CD4-positive, alpha-beta T cell treated with Interleukin-21 for 1 hour (primary cell): ENCODE measurements at places on chromosomes 7 and 10.

- DNase-seq: no peak
These were observed 128.4 kb downstream of the ZFAND4 start for GRCh38 chr10:45544191-45544590.

GRCh38 chr7:101804967-101805366 lies 12.5 kb upstream of the CUX1 start:
- peak; percentile 19 for DNase-seq

GRCh38 chr7:151616443-151617213 lies 96.9 kb upstream of the RHEB start:
- DNase-seq: no peak

DNA sequence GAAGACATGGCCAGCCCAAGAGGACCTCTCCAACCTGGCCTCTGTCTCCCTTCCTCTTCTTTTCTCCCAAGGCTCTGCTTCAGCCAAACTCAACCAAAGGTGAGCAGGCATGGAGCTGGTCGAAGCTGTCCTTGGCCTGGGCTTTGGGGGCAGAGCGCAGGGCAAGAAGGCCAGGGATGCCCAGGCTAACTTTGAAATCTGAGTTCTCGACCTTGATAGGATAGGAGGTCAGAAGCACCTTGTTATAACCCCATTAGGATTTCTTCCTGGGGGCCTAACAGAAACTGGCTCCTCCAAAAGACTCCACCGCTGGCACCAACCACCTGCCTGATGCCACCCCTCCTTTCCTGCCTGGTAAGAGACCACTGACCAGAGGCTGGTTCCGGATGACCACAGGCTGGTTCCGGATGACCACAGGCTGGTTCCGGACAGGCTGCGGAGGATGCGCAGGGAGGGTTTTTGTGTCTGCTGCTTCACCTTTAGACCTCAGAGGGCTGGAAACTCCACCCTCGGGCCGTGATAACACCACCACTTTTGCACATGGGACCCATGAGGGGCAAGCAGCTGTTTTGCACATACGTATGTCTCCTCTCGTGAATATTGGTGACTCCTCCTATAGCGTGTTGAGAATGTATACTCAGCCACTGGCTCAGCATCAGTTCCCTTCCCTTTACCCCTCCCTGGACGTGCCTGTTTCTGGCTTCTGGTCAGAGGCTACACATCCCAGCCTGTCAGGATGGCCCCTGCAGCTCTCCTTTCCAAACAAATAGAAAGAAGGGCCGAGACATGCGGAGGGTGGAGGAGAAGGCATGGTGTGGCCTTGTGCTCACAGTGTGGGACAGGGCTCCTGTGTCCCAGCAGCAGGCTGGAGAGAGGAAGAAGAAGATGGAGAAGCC lies 140.1 kb downstream of the DNAJB6 start:
- no peak for DNase-seq

- DNase-seq: no peak
These were observed 61.7 kb downstream of the PALD1 start for GRCh38 chr10:70540089-70540788.

GRCh38 chr10:96834120-96834519 lies 2.0 kb downstream of the LCOR start:
- no peak for DNase-seq

DNA sequence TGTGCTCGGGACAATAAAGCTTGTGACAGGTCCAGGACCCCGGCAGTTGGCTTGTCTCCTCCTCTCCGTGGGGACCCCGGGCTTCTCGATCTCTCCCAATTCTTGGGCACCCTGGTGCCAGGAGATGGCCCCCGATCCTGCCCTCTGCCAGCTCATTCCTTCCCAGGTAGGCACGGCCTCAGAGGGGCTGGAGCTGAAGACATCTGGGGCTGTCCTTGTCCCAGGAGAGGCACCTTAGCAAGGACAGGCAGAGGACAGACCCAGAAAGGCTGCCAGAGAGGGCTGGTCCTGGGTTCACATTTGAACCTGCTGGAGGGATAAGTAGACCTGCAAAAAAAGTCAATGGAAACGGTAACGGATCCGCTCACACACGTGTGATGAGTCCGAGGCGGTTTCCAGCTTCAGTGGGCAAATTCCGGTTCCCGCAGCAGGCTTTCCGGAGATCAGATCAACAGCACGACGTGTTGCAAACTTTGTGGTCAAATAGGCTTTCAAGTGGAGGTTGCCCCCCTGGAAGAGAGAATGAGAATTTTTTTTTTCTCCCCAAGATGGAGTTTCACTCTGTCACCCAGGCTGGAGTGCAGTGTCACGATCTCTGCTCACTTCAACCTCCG lies 47.7 kb upstream of the GTF2IRD1 start:
- DNase-seq: no peak

GRCh38 chr10:4825868-4826791 lies at the start of gene AKR1E2:
Gene AKR1E2 (plus strand): TSS chr10:4826207. CDS start chr10:4826325, 118 bp downstream.
- peak; percentile 90 for DNase-seq

DNA sequence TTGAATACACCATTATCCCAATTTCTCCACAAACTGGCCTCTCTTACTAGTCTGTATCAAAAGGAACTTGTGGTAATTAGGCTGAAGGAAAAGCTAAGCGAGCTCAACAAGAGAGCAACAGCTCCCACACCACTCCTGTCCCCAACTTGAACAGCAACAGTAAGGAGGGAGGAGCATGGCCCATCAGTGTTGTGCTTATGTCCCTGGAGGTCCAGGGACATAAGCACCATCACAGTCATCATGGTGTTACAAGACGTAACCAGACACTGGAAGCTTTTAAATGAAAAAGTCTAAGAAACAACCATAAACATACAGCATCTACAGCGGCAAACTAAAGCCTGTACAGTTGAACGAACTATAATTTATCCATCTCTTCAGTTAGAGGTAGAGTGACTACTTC lies 989 bp downstream of the ERLIN1 start:
- no peak for DNase-seq

GRCh38 chr10:98659951-98660350 lies 213.2 kb upstream of the HPS1 start:
- DNase-seq: no peak

DNA sequence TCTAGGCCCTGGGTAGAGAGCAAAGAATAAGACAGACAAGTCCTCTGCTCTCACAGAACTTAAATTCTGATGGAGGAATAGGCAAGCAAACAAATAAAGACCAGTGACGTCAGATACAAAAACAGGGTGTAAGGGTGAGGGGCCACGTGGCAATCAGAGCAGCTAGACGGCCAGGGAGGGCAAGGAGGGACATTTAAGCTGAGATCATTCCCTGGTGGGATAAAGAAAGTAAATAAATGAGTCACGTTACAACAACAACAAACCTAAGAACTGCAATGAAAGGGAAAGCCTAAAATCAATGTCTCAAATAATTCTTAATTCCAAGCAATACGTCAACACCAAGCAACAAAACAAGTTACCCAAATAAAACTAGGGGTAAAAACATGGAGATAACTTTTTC lies 21.8 kb downstream of the STN1 start:
- DNase-seq: no peak

DNA sequence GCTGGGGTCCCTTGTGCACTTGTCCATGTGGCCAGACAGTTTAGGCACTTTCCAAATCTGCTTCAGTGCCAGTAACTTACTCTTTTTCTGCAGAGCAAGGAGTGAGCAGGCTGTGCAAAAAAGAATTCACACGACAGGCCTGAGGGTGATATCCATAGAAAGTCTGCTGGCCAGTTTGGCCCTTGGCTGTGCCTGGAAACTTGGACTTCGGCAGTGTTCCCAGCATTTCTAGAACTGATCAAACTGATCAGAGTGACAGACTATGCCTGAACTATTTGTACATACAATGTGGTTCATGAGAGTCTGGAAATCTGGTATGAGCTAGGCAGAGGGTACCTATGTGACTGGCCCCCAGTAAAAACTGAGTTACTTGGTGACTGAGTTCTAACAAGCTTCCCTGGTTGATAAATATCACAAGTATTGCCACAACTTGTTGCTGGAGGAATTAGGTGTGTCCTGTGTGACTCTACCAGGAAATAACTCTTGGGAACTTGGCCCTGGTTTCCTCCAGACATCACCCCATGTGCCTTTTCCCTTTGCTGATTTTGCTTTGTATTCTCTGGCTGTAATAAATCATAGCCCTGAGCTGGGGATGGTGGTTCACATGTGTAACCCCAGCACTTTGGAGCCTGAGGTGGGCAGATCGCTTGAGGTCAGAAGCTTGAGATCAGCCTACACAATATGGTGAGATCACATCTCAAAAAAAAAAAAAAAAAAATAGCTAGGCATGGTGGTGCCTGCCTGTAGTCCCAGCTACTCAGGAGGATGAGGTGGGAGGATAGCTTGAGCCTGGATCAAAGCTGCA lies 3.3 kb upstream of the DENND10 start:
- DNase-seq: no peak

GRCh38 chr10:283916-284356 lies 148.7 kb downstream of the ZMYND11 start:
- DNase-seq: peak; percentile 6

DNA sequence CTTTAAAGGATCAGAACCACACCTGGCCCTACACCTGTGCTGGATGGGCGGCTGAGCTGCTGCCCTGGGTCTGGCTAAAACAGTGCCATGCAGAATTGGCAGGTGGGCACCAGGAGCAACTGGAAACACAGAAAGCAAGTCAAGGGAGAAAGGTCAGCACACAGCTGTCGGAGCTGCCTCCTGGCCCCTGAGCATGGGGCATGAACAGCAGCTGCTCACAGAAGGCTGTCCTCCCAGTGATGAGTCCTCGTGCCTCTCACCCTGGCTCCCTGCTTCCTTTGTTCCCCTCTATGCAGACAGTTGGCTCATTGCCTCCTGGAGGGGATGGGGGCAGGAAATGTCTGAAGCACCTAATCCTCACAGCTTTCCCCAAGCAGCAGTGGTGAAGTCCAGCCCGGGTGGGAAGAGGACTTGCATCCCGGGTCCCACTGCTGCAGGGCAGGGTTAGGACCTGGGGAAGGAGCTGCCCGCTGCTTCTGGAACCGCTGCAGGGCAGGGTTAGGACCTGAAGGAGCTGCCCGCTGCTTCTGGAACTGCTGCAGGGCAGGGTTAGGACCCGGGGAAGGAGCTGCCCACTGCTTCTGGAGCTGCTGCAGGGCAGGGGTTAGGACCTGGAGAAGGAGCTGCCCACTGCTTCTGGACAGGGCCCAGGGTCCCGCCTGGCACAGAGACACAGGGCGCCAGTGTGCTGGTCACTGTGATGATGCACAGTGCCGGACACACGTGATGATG lies 37.3 kb downstream of the VIPR2 start:
- no peak for DNase-seq

GRCh38 chr10:89535171-89536012 lies at the start of gene SLC16A12:
Gene SLC16A12 (minus strand): TSS chr10:89535594. CDS start chr10:89462578, 73,016 bp downstream.
- no peak for DNase-seq

DNA sequence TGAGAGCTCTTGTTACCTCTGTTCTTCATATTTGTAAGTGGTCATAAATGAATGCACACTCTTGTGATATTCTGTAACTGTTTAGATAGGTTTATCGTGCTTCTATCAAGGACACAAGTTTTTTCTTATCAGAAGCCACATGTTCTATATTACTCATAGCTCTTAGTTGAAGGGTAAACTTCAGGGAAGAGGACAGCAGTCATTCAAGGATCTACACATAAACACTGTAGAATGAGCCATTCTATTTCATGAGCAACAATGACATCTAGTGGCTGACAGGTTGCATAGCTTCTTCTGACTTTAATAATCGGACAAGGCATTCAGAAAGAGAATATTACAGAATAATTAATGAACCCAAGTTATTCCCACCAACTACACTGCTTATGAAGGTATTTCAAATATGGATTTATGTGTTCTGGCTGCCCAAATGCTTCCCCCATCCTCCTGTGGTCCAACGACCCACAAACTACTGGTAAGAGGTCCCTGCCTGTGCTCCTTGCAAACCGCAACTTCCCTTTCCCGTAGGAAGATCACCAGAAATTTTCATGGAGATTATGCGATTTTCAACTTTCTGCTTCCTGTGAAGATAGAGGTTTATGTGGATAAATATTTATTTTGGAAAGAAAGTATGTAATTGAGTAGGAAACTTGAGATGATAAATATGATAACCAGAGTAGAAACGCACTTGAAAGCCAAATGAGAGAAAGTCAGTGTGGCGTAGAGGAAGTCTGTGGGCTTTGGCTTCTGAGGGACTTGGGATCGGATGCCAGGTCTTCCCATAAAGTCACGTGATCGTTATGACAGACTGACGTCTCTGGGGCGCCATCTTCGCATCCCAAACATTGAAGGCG lies 16.8 kb upstream of the ABCB5 start:
- DNase-seq: peak; percentile 50

- no peak for DNase-seq
These were observed 23.7 kb upstream of the DDC start for GRCh38 chr7:50588937-50589336.

DNA sequence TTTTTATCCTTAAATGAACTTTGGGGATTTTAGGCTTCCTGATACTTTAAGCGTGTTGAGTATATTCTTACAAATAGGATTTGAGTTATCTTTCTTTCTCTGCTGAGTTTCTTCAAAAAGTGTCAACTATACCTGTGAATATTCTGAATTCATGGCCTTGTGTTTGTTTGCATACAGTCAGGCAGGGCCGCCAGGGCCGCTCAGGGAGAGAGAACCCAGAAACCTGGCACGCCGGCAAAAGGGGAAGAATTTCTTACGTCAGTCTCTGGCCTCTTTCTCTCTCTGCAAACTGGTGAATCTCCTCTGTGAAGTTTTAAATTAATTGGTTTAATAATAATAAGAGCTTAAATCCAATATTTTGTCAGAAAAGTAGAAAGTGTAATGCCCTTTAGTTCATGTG lies 29.3 kb upstream of the BNIP3 start:
- DNase-seq: no peak

DNA sequence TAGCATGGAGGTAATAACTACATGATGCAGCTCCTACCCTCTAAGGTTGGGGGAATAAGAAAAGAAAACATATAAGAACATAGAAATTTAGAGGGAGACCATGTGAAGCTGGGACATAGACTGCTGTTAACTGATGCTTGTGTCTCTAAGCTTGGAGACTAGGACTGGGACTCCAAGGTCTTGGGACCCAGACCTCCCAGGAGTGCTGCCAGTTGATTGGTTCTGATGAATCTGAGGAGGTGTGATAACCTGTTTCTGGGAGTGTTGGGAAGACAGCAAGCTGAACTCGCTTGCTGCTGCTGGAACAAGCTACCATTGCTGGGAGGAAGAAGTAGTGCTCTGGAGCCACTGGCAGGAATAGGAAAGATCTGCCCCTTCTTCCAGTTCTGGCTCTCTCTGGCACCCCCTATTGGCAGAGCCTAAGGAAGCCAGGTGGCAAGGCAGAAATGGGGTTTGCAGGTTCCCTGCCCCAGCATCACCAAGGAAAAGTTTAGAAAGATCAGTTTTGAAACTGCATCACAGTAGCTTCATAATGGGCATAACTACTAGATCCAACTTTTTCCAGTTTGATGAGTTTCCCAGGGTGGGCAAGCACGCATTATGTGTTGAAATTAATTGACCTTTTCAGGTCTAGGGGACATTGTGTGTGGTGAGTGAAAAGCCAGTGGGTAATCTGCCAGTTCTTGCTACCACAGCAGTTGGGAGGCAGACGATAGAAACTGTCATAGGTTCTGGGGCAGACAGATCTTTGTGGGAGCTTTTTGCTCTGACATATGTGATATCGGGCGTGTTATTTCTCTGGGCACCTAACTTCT lies 140.7 kb downstream of the SND1 start:
- DNase-seq: peak; percentile 37

- no peak for DNase-seq
These were observed 785.9 kb downstream of the GATA3 start for GRCh38 chr10:8840356-8840755.
